NCI-H2081 (cell line): ENCODE measurements at places on chromosomes 16 and 17.
A peak's percentile ranks its signal among the peaks of the same experiment; 100 is the strongest.

- DNase-seq, result no peak
These were observed 21.0 kb downstream of the SDK2 start for GRCh38 chr17:73623247-73623646.

GRCh38 chr16:10324210-10324609 lies 61.7 kb upstream of the ATF7IP2 start:
- no peak for DNase-seq

- no peak for DNase-seq
These were observed 42.4 kb upstream of the TRAP1 start for GRCh38 chr16:3759736-3760135.

DNA sequence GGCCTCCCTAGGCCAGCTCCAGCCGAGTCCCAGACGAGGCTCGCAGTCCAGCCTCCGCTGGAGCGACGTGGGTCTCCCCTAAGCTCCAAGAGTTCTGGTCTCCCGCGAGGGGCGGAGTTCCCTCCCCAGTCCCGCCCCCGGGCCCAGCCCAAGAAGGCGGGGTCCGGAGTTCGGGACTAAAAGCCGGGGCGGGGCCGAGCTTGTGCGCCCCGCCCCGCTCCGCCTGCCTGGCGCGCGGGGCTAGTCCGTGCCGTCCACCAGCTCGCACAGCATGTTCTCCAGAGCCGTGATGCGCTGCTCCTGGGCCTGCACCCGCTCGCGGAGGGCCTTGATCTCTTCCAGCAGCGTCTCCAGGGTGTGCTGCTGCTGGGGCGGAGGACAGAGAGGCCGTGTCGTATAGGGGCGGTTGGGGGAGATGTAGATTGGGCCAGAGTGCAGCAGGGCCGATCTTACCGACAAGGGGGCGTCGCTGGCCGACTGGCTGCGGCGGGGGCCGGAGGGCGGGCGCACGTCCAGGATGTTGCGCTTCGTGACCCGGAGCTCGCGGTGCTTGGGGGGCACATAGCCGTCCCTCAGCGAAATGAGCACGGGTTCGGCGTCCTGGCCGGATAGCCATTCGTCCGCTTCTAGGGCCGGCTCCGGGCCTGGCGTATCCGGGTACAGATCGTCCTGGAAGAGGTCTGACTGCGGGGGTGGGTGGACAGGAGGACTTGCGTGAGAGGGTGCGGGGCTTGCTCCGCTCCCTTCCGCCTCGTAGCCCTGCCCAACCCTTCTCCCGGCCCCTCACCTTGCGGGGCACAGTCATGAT lies 7.0 kb downstream of the CORO6 start:
- DNase-seq, result peak; percentile 66
